ENCODE measurements at places on chromosomes 3 and 15.

DNA sequence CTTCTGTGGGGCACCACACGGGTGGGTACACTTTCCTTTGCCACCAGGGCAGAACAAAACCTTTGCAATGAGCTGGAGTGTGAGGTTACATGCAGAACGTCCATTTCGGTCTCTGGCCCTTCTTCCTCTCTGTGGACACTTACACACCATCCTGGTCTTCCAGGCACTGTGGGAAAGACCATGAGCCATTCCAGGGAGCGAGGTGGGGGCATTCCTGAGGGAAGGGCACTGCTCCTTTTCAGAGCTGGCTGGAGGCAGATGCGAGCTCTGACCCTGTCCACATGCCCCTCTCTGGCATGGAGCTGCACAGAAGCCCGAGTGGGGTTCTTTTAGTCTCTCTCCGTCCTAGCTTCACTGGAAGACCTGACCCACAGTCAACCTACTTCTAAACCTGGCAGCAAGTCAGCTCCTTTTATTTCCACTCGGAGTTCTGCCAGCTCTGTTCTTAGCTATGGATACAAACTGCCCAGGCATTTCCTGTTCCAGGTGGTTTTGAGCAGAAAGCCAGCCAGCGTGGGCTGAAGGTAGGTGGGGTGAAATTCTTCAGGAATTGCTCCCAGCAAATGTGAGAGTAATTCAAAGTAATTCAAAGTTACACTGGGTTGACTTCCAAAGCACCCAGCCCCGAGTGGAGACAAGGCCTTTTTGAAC is 281.4 kb downstream of the ADAMTS17 start:
- DNase-seq = no peak

DNA sequence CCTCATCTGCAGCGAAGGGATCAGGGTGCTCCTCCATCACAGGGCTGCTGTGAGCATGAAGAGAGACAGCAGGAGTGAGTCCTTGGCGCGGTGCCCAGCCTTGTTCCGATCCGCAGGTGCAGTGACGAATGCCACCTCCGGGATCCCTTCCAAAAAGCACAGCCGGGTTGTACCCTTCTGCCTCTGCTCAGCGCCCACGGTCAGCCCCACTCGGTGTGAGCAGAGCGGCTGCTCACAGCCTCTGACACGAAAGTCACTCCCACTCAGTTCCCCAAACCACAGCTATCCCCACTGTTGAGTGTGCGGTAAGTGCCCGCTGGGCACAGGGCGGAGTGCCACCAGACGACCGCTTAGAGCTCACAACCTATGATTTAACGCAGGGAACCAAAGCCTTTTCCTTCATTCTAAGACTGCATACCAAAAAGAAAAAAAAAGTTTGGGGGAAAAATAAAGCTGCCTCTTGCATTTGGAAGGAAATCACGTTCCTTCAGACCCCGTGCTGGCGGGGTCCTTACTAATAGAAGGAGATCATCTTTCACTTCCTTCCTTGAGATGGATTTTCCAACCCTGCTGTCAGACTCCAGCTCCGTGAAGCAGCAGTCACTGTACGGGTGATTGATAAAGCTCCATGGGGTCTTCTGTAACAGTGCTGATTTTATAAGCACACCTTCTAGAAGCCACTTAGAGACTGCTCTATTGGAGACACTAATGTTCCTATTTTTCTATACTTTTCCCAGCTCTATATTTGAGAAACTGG is 34.7 kb upstream of the TUBGCP5 start:
- no peak for DNase-seq

GRCh38 chr3:120710369-120710768 is 28.3 kb upstream of the HGD start:
- DNase-seq = no peak

GRCh38 chr15:67777773-67778172 is 47.5 kb upstream of the SKOR1 start:
- DNase-seq = no peak

GRCh38 chr3:134775831-134776230 is 19.2 kb upstream of the EPHB1 start:
- DNase-seq = no peak

DNA sequence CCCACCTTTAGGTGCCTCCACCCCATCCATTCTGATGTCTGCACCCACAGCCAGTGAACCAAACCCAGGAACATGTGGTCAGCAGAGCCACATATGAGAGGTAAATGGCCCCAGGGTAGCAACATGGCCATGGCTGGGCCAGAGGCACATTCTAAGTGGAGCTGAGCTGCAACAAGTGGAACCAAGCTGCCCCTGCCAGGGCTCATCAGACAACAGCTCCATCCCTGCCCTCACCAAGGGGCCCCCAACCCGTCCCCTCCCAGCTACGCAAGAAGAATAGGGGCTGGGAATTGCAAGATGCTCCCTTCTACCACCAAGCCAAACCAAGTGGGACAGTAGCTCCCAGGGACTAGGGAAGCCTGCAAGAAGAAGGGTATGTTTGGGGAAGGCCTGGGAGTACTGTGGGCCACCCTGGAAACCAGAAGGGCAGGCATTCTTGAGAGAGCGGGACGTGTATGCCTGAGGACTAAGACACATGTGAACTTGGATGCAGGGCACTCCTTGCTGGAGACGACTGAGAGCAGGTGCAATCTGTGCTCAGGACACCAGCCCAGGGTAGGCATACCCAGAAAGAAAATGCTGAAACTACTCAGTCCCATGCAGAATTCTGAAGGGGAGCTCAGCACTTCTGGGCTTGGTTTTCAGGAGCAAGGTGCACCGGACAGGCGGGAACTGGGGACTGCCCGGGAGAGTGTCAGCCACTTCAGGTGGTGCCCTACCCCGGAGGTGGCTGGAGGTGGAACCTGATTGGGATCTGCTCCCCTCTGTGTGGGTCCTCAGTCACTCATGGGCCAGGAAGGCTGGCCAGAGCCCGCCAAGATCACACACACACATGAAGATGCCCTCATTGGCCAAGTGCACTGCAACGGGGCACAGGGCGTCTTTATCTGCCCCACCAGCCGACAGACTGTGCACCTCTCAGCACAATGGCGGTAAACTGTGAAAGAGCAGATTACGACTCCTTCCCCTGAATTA is 9.5 kb downstream of the MYL3 start:
- no peak for DNase-seq

GRCh38 chr15:60590935-60591495 is 112.1 kb upstream of the ICE2 start:
- peak; percentile 73 for DNase-seq

DNA sequence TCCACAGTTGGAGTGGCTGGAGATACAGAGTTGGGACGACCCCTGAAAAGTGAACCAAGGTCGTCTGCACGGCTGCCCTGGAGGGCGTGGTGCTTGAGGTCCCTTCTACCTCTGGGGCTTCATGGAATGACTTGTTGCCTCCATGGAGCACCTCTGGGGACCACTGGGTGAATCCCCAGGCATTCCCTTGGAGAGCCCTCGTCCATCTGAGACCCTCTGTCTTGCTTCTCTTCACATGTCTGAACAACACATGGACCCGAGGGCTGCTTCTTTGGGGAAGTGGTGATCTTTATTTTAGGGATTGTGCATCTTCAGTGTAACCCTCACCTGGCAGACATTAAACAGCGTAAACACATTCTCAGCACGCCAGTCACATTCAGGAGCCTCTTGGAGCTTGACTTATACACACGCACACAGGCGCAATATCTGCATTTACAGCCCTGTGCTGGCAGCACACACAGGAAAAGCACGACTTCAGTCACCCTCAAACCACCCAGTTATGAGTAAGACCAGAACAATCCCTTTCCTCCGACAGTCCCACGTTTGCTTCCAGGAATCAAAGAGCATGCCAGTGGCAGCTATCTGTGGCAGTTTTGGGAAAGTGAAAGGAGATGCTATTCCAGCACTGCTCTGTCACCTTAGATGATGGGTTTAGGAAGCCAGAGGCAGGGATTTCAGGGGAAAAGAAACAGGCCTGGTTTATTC is 12.6 kb downstream of the FAM107A start:
- peak; percentile 79 for DNase-seq

DNA sequence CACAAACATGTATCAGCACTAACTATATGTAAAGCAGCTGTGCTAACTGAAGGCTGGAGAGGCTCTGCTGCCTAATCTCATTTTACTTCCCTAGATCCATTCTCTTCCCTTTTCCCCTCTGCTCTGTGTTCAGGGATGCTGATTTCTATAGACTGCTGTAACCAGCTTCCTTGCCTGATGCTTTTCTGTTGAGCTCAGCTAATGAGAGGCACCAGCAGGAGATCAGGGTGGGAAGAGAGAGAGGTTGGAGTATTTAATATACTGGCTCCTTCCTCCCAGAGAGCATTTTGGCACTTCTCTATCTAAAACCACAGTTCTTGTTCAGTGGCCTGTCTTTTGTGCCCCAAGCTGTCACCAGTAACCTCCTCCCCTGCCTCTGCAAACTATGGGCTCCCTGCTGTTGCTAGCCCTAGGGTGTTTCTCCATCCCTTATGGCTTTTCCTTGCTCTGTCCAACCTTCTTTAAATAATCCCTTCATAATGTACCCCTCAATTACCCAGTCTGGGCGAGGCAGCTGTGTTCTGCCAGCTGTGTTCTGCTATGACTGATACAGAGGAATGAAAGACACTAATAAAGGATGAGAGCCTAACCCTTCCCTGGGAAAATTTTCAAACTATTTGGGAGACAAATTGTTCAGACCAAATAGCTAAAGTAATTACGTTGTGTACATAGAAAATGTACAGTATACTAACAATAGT is 69.5 kb downstream of the CADPS start:
- DNase-seq = no peak

- DNase-seq = peak; percentile 37
These were observed 638 bp downstream of the WDR5B start for GRCh38 chr3:122415104-122415744.

- DNase-seq = peak; percentile 60
These were observed 35.9 kb upstream of the PPP2R3A start for GRCh38 chr3:135929670-135930069.

DNA sequence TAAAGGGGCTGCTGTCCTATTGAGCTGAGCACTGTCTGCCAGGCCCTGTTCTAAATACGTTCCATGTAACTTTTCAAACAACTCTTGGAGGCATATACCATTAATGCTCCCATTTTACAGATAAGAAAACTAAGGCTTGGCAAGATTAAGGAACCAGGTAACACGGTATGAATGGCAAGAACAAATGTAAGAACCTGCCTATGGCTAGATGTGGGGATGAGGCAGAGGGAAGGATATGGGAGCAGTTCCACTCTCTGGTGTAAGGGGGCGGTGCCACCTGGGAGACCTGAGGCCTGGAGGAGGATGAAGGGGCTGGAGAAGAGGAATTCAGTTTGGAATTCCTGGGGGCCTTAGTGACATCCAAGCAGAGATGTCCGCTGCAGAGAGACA is 3.8 kb upstream of the LMAN1L start:
- no peak for DNase-seq

- no peak for DNase-seq
These were observed 58.7 kb upstream of the TGFBR2 start for GRCh38 chr3:30547716-30548115.

GRCh38 chr15:89812011-89812846 is 2.4 kb downstream of the ANPEP start:
- DNase-seq = peak; percentile 67

DNA sequence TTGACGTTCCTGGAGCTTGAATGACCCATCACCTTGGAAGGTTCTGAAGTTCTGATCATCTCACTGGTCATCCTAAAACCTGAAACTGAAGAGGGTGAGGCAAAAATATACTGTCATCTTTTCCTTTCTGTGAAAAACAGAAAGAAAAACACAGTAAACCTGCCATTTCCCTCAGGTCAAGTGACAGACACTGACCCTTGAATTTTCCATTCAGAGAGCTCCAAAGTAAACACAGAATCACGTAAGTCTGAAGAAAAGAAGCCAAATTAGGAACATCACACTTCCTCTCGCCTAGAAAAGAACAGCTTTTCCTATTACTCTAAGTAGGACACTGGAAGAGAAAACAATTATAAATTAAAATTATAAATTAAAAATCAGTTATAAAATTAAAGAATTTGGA is 78.7 kb upstream of the TGFBR2 start:
- DNase-seq = no peak

DNA sequence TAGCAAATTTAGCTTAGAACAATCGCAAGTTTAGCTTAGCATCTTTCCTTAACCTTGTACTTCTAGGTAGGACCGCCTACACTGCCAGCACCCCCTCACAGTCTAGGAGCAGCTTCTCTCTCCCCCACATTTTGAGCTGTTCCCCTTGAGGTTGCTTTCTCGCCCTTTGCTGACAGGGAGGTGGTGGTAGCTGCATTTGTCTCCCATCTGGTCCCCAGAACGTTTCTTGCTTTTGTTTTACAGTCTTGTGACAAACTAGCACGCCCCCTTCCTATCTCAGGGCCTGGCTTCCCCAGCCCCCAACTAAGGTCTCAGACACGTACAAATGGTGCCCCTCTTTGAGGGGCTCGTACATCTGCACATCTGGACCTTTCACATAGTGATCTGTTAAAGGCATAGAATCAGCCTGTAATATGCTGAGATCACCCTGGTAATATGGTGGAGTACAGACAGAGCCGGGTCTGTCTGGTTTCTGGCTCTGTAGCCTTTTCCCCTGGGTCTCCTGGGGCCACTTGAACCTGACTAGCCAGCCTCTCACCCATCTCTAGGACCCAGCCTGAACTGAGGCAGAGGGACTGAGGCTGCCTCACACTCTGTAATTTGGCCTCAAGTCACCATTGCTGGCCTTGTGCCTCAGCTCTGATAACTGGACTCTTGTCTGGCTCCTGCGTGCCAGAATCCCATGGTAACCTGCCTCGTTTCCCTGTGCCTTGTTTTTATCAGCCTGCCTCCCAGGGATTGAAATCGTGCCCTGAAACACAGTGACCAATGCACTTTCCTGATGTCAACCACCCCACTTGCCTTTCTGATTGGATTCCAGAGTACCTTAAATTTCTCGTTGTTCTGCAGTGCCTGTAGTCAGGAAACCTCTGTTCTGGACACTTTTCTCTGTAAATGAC is 27.7 kb downstream of the CRTC3 start:
- peak; percentile 58 for DNase-seq

DNA sequence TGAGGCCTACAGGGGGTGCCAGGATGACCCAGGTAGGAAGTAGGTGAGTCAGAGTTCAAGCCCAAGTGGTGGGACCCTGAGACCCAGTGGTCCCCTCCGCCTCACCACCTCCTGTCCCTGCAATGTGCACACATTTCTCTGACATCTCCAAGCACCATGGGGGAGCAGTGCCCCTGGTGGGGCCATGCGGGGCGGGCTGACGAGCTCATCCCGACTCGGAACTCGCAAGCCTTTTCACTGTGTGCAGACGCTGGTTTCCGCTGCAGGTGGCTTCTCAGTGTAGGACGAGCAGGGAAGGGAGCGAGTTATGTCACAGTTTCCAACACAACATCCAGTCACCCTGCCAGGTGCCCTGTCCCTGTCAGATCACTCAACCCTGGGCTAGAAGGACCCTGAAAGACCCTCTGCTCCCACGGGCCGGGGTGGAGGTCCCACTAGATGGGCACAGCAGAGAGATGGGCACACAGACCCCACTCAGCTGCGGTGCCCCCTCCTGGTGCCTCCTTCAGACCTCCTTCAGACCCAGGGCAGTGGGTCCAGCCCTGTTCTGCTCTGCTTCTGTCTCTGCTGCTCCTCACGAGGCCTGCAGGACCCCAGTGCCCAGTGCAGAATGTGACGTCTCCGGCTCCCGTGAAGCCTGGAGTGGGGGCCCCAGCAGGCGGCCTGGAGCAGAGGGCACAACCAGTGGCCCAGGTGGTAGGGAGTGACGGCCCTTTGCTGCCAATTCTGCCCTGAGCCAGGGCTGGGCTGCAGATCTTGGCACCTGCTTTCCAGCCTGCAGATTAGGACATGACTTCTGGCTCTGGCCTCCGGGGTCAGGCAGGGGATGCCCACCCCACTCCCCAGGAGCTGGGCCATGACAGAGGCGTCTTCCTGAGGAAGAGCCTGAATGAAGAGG is 102.0 kb upstream of the RPL32 start:
- DNase-seq = no peak

Measured in foreskin fibroblast (primary cell).